ENCODE measurements at places on chromosomes 13 and 19. TPM values are rescaled to one million over a fixed set of nuclear protein-coding genes. Genes with fewer than 3 reads are reported as not detected.

Gene YJEFN3
- 4.0 TPM for total RNA-seq

Gene ZSCAN1
- not detected for total RNA-seq

Gene TMPRSS9
- total RNA-seq, result not detected

Gene SCEL
- 1.3 TPM for total RNA-seq

Gene TNFSF11
- total RNA-seq, result not detected

Gene FAM187B
- total RNA-seq, result not detected

Gene PAN3
- total RNA-seq, result 7.9 TPM

Gene KLK15
- not detected for total RNA-seq

All from A549 treated with AZD2906 at 1 μM for 4 hours (cell line).